ENCODE measurements at places on chromosomes 6 and 20.

DNA sequence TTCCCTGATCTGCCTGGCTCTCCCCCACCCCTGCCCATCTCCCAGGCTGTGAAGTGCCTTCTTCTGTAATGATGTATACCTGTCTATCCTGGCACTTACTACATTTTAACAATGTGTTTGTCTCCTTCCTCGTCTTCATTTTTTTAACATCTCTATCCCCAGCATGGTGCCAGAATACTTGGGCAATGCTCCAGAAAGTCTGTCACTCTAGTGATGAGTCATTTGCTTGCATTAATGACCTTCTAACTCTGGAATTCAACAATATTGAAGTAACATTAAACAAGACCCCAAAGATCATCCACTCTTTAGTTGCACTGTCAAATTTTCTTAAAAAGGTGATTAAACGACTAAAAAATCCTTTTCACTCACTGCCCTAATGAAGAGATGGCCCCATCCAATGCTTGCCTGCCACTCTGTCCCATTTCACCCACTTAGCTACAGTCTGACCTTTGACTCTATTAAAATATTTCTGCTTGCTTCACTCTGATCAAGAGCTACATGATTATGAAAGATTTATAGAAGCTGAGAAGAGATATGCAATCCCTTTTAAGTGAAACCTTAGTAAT is 7.7 kb upstream of the KLHL31 start:
- no peak for DNase-seq

- no peak for DNase-seq
Observed at GRCh38 chr6:95587989-95588388, 10.7 kb downstream of the MANEA start.

DNA sequence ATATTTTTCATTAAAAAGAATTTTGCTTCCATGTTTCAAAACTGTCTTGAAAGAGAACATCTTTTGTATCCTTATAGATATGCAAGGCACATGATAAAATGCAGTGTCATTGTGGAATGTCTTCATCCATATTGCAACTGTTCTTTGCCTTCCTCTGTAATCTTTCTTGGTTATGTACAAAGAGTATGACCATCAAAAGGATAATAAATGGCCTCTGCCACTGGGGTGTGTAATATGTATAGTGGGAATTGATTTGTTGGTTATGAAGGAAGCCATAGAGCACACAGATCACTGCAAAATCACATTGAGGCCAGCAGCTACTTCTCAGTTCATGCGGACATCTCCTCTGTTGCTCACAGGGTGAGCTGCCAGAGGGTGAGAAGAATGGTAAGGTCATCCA is 703.5 kb downstream of the TFAP2A start:
- no peak for DNase-seq

- no peak for DNase-seq
Observed at GRCh38 chr6:124668028-124668427, 294.2 kb upstream of the RNF217 start.

DNA sequence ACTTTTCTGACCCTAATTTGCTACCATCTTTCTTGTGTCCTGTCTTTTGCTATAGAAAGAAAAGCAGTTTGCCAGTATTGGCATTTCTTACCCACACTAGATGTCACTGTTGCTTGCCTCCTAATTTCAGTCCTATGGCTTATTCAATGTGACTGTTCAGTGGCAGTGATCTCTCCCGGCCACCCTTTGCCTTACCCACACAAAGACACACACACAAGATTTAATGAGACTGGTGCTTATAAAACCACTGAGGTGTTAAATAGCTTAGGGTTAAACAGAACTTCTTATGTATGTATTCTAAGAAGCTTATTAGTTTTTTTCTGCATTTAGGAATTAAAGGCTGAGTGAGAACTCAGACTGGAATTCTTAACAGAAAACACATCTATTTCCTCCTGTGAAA is 233.6 kb upstream of the ASCC3 start:
- DNase-seq, result no peak

DNA sequence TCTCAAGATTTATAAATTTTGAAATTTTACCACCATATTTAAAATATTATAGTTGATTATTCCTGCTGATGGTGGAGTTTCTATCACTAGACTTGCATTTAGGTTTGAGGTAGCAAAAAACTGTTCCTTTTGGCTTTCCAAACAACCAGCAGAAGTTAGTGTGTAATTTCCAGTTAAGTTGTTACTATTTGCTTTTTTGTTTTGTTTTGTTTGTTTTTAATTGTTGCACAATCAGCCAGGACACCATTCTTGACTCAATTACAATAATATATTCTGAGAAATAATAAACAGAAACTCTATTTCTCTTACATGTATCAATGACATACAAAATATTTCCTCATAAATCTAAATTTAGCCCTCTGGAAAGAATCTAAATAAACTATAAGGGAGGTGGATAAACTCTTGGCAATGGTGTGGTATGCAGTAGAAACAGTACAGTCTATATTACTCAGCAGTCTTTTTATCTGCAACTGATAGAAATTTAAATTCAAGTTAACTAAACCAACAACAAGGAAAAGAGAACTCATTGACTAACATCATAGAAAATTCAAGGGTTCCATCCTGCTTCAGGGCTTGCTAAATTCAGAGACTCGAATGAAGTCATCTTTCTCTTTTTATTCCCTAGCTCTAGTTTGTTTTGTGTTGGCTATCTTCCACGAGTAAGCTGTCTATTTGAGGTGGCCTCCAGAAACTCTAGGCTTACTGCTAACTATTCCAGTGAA is 19.4 kb upstream of the COL19A1 start:
- DNase-seq, result no peak

GRCh38 chr20:9483131-9483530 is 31.3 kb upstream of the LAMP5 start:
- no peak for DNase-seq

DNA sequence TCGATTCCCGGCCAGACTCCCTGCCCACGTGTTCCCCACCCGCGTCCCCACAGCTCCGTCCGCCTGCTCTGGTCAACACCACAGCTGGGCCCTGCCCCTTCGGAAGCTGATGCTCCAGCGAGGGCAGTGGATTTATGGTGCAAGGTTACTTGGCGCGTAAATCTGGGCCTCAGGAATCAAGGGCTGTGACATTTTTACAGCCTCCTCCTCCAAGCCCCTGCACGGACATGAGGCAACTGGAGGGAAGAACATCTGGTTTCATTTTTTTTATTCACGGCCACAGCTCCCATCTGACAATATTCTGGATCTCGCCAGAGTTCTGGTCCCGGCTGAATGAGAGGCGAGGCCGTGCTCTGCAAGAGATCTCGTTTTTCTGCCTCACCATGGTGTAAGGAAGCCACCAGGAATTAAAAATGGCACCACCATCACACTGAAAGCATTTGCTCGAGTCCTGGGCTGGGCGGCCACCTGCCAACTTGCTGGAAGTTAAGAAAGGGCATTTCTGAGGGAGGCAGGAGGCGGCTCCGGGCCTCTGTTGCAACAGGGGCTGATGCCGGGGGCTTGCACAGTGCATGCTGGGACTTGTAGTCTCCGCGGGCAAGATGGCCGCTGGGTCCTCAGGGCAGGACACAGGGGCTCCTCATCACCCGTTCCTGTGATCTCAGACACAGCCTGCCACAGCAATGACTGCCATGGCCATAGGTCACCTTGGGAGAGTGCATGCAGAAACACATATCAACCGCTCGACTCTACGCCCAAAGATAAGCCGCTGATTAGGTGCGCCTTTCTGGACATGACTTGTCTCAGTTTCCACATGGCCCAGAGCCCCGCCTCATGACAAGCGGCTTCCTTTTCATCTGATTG is 148.5 kb downstream of the LY86 start:
- no peak for DNase-seq
